ENCODE measurements at places on chromosomes 11 and 22.

- DNase-seq, result no peak
These were observed 30.7 kb downstream of the LINC01488 start for GRCh38 chr11:69512136-69512535.

- no peak for DNase-seq
These were observed 194.0 kb downstream of the FAM181B start for GRCh38 chr11:82539669-82540068.

DNA sequence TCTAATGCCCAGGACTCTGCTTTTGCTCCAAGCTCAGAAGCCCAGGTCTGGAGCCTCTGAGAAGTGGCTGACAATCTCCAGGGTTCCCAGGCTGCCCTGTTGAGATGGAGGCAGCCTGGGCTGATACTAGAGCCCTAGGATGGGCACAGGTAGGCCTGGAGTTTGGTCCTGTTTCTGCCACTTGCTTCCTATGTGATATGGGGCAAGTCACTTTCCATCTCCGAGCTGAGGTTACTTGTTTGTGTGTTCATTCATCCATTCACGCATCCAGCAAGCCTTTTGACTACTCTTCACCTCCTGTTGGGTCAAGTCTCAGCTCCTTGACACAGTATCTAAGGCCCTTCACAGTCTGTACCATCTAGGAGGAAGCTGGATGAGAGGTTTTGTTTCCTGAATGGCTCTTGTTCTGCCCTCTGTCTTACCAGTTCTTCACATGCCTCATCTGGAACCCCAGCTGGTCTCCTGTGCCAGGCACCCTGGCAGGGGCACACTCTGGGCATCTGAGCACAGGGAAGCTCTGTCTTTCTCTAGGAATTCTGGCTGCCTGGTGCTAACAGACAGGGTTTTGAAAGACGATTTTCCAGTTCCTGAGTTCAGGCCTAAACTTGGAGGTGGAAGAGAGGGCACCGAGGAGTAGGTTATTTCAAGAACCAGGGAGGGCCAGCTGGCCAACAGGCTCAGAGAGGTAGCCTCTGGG lies 53.2 kb upstream of the AMPD3 start:
- DNase-seq, result peak; percentile 43

- peak; percentile 97 for DNase-seq
These were observed 3.4 kb downstream of the CADM1 start for GRCh38 chr11:115500547-115501501.

DNA sequence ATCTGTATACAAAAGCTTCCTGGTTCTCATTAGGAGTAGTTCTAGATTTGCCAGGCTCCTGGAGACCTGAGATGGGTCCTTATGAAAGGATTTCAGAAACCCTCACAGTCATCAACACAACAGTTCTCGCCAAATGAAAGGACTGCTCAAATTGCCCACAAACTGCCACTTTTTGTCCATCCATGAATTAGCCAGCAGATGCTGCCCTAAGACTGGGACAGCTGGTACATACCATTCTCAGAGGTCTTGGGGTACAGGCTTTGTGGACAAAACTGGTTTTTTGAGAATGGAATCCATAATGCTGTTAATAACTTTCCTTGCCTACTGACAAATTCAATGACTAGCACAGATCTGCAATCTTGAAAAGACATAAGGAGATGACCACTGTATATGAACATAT lies 23.4 kb upstream of the BDNF start:
- DNase-seq, result no peak

GRCh38 chr11:66477263-66478201 lies 2.7 kb upstream of the DPP3 start:
- no peak for DNase-seq

DNA sequence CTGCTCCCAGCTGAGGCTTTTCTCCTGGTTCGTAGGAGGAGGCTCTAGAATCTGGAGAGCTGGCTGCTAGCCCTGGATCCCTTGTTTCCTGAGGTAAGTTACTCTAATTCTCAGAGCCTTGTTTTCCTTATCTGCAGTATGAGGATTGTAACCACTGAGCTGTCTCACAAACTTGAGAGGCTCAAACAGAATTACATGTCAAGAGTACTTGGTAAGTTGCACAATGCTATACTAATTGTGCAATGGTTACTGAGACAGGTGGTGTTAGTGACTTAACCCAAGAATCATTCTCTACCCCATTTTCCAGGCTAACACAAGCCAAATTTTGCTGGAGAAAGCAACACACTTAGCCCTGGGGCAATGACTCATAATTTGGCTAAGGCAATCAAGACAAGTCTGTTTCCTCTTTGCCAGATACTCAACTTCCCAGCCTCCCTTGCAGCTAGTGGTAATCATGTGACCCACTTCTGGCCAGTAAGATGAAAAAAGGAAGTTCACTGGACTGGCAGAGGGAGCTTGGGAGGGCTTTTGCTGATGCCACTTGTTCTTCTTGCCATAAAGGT lies 348.0 kb downstream of the TENM4 start:
- no peak for DNase-seq

DNA sequence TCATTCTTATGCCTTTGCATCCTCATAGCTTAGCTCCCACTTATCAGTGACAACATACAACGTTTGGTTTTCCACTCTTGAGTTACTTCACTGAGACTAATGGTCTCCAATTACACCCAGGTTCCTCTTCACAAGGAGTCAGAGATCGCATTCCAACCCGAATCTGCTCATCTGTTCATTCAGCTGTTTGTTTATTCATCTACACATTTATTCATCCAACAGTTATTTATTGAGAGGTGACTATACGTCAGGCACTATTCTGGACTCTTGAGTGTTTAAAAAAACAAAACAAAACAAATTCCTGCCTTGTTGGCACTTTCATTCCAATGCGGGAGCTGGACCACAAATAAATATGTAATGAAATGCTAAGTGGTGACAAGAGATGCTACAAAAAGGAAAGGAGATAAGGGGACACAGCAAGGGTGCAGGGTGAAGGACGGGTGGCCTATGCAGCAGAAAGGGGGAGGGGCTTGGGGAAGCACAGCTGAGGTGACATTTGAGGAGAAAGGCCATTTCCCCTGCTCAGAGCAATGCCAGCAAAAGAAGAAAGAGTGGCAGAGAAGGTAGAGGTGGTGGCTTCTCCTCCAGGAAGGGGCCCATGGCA lies 393.8 kb upstream of the SYN3 start:
- DNase-seq, result no peak

DNA sequence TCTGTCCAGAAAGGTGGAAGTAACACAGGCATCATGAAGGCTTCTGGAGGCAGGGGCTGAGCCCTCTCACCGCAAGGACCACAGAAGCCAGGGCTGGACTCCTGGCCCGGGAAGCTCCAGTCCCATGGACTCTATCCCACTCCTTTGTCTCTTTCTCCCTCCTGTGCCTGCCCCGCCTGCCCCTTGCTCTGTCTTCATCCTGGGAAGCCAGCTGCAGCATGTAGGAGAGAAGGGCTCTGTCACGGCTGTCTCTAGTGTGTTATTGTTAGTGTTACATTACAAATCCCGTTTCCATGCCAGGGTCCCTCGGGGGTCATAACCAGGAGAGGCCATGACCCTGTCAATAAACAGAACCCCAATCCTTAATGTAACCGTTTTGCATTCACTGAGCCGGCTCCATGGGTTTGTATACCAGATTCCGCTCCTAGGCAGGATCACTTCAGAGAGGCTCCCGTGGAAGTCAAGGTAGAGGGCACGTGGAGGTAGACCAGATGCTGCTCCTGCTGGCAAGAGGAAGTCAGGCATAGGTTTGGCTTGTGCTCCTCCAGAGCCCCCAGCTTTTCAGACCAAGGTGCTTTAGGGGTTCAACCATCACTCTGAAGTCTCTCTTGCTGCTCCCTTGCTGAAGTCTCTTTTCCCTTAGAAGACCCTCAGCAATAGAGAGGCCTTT lies 293.2 kb downstream of the ETS1 start:
- DNase-seq, result no peak

DNA sequence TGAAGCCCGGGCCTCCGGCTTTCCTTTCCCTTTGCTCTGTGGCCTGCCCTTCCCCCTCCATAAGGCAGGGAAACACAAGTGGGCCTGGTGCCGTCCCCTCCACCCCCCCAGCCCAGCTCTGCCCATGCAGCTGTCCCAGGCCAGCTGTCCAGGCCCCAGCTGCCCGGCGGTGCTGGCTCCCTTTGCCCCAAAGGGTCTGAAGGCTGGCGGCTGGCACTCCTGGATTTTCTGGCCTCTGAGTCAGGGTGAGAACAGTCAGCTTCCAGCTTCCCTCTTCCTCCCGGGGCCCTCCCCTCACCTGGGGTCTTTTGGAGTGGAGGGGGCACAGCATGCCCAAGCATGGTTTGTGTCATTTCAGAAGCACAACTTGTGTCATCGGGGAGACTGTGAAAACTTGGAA lies 27.8 kb downstream of the CD82 start:
- DNase-seq, result peak; percentile 96

- DNase-seq, result no peak
These were observed 11.7 kb downstream of the CBLIF start for GRCh38 chr11:59833602-59834001.

DNA sequence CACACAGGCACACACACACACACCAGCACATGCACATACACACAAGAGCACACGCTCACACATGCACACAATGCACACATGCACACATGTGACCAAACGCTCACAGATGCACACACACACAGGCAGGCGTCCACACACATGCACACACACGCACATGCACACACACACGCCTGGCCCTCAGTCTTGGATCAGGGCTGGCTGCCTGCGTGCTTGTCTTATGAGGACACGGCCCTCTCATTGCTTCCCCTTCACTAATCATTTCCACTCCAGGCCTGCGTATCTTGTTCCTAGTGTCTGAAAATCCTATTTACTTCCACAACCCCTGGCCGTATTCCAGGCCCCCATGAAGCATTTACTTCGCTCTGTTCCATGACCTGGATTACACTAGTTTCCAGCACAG lies 740.5 kb downstream of the BRD1 start:
- no peak for DNase-seq

- no peak for DNase-seq
These were observed 2.9 kb downstream of the SLC16A8 start for GRCh38 chr22:38080850-38081635.

- no peak for DNase-seq
These were observed 123.3 kb upstream of the B3GAT1 start for GRCh38 chr11:134535029-134536025.

DNA sequence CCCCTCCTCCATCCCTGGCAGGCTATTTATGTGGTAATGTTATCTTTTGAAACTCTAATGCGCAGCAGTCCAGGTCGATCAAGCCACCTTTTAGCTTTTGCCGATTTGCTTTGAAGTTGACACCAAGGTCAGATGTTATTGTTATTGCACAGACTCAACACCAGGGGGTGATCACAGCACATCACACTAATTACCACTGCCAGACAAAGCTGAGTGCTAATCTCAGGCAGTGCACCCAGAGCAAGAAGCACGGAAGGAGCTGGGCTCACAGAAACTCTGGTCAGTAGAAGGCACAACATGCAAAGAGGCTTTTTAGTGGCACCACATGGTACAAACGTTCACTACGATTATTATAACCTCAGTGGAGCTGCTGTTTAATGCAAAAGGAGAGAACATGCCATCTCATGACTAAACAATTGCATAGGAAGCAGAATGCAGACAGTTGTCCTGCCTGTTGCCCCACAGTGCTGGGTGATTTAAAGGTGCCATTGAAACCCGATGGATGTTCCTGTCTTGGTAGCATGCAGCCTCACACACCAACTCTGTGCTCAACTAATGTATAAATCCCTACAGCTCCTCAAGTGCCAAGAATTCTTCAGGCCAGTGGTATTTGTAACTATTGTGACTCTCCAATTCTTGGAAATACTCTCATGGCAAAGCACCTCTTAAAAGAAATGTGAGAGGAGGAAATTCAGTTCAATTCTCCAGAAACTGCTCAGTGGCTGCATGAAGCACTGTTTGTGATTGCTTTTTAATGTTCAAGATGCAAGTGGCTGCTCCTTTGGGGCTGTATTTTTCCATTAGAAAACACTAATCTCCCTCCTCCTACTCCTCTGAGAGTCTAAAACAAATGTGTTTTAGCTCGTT lies 353.9 kb upstream of the DDI1 start:
- DNase-seq, result peak; percentile 83

- no peak for DNase-seq
These were observed 2.2 kb downstream of the APOA1 start for GRCh38 chr11:116835042-116835772.

DNA sequence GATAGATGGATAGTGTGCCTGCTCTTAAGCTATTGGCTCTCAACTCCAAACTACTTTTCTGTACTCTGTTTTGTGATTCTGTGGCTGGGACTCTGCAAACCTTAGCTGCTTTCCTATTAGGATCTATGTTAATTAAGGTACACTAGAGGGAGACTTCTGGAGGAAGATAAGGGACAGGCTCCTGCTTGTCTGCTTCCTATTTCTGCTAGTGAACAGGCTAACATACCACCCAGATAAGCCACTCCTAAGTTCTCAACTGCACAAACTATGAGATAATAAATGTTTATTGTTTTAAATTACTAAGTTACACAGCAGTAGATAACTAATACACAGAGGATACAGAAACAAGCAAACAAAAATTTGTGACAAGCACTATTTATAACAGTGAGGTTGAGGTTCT lies 10.2 kb upstream of the NXPE2 start:
- no peak for DNase-seq

DNA sequence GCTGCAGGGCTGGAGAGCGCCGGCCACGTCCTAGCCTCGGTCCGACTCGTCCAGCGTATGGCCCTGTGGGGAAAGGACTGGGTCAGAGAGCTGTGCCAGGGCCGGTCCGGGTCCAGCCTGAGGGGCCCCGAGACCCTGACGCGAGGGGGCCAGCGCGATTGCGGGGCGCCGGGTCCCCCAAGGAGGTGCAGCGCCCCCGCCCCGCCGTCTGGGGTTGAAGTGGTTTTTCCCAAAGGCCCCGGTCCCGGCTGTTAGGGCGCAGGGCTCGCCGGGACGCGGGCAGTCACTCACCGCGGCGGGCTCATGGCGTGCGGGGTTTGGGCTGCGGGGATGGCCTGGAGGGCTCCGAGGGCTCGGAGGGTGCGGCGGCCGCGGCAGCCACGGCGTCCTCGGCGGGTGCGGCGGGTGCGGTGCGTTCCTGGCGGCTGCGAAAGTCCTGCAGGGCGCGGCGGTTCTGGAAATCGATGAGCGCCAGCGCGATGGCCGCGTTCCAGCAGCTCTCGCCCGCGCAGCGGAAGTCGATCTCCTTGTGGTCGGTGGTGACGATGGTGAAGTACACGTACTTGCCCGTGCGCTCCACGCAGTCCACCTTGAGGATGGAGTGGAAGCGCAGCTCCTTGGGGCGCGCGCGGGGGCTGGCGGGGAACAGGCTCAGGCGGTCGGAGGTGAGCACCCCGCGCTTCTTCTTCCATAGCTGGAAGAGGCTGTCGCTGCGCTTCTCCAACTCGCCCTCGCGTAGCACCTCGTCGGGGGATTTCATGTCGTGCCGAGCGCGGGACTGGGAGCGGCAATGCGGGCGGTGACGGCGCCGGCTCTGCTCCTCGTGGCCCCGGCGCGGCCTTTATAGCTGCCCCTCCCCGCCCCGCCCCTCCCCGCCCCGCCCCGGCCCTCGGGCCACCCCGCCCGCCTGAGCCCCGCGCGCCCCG lies at the start of gene PHLDA2:
Gene PHLDA2, minus strand, starts transcription at position 816 of the 926 bp plus-strand sequence. Its CDS starts 56 bp downstream, at position 760.
- DNase-seq, result no peak

Measured in globus pallidus (tissue), 1 donor.